ENCODE measurements at places on chromosomes 11 and 22. TPM values are rescaled to one million over a fixed set of nuclear protein-coding genes. Genes with fewer than 3 reads are reported as not detected.

PYGM gene
- 0.98 TPM for total RNA-seq

MRTFA gene
- 99.4 TPM for total RNA-seq

MIOX gene
- not detected for total RNA-seq

HEPN1 gene
- total RNA-seq, result not detected

YPEL1 gene
- 4.9 TPM for total RNA-seq

CCDC116 gene
- total RNA-seq, result not detected

SMCO4 gene
- total RNA-seq, result 9.6 TPM

NPAS4 gene
- not detected for total RNA-seq

HOATZ gene
- not detected for total RNA-seq

OR51I2 gene
- not detected for total RNA-seq

PGM2L1 gene
- total RNA-seq, result 10.6 TPM

HBE1 gene
- not detected for total RNA-seq
